ENCODE measurements at places on chromosomes 6 and 20. TPM values are rescaled to one million over a fixed set of nuclear protein-coding genes. Genes with fewer than 3 reads are reported as not detected.
A peak's percentile ranks its signal among the peaks of the same experiment; 100 is the strongest.

Gene EGFL8
- 4.5 TPM for total RNA-seq

Gene CYP24A1
- total RNA-seq, result 1.5 TPM

- peaks cover 4% of the 10 kb centered on the region for H3K36me3 ChIP-seq
- no peaks in the 10 kb centered on the region for H3K4me1 ChIP-seq
- H3K4me3 ChIP-seq, result no peak overlapping the region
- no peak overlapping the region for H3K27ac ChIP-seq
Measured at GRCh38 chr6:143783077-143783476, 60.1 kb upstream of the LTV1 start.

GRCh38 chr6:7891078-7891872, 19.3 kb downstream of the TXNDC5 start:
- no peaks in the 10 kb centered on the region for H3K4me1 ChIP-seq
- no peak overlapping the region for H3K27ac ChIP-seq
- no peak for DNase-seq
- H3K4me3 ChIP-seq, result no peak overlapping the region
- no peaks in the 10 kb centered on the region for H3K27me3 ChIP-seq

- no peak for DNase-seq
- H3K4me1 ChIP-seq, result peaks cover 59% of the 10 kb centered on the region
- no peaks in the 10 kb centered on the region for H3K27me3 ChIP-seq
- H3K27ac ChIP-seq, result peak overlapping the region; percentile 65
Measured at GRCh38 chr6:39214120-39214813, 15.0 kb downstream of the KCNK5 start.

- H3K4me3 ChIP-seq, result no peak overlapping the region
- DNase-seq, result no peak
- H3K27ac ChIP-seq, result no peak overlapping the region
- H3K27me3 ChIP-seq, result no peaks in the 10 kb centered on the region
- no peaks in the 10 kb centered on the region for H3K36me3 ChIP-seq
- peaks cover 9% of the 10 kb centered on the region for H3K4me1 ChIP-seq
Measured at GRCh38 chr6:142940487-142940886, 4.5 kb downstream of the HIVEP2 start.

GRCh38 chr6:130557481-130558112, 191.8 kb downstream of the TMEM200A start:
- no peaks in the 10 kb centered on the region for H3K4me1 ChIP-seq
- DNase-seq, result no peak
- no peak overlapping the region for H3K4me3 ChIP-seq
- no peak overlapping the region for H3K27ac ChIP-seq

GRCh38 chr6:149451376-149452036, 33.3 kb downstream of the ZC3H12D start:
- peak overlapping the region; percentile 42 for H3K4me3 ChIP-seq
- H3K36me3 ChIP-seq, result no peaks in the 10 kb centered on the region
- peak; percentile 65 for DNase-seq
- peaks cover 27% of the 10 kb centered on the region for H3K4me1 ChIP-seq

GRCh38 chr20:45933266-45934045, 1.0 kb upstream of the PCIF1 start:
- DNase-seq, result peak; percentile 89
- H3K36me3 ChIP-seq, result no peaks in the 10 kb centered on the region
- H3K27ac ChIP-seq, result peak overlapping the region; percentile 100
- no peaks in the 10 kb centered on the region for H3K27me3 ChIP-seq

Gene MRAP2
- 0.88 TPM for total RNA-seq
